ENCODE measurements at places on chromosomes 5 and 9. TPM values are rescaled to one million over a fixed set of nuclear protein-coding genes. Genes with fewer than 3 reads are reported as not detected.
A peak's percentile ranks its signal among the peaks of the same experiment; 100 is the strongest.

CAMK2A gene
- 2.4 TPM for total RNA-seq

LCN1 gene
- not detected for total RNA-seq

CDKN2B gene
- 53.1 TPM for total RNA-seq

CNTNAP3 gene
- total RNA-seq: 8.5 TPM

DNA sequence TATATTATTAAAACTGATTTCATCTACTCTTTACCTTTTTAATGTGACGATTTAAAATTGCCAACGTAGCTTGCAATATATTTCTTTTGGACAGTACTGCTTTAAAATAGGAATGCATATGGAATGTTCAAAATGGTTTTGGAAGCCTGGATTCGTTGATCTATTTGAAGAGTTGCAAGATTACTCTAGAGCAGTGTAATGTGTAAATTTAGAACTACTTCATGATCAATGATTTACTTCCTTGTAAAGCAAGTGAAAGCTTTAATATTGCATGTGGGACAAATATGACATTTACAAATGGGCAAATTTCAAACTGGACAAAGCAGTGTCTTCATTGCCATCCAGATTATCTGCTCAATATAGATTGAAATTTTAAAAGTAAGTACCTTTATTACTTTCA lies 38.3 kb downstream of the PARP8 start:
- no peak for DNase-seq

DNA sequence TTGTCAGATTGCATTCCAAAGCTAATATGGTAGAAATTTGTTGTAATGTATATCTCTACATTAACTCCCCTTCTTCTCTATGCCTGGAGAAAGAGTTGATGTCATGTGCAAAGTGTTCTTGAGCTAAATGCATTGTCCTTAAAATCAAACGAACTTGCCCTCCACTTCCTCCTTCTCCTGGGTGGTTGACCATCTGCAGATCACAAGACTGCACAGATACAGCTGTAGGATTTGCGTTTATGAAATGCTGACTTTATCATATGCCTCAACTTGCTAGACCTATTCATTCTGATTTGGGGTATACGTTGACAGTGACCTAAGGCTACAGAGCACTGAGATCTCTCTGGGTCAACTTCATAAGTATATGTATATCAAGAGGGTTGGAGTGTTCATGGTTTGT lies 8.3 kb downstream of the TRIM32 start:
- no peak for DNase-seq

DNA sequence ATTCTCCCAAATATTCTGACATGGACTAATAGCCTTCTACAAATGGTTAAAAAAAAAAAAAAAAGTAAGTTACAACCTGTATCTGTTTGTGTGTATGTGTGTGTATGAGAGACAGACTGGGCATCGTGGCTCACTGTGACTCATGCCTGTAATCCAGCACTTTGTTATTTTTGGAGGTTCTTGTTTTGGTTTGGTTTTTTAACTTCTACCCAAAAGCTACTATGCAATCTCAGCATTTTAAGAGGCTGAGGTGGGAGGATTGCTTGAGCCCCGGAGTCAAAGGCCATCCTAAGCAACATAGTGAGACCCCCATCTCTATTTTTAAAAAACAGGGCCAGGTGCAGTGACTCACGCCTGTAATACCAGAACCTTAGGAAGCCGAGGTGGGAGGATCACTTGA lies 17.6 kb upstream of the HAVCR1 start:
- DNase-seq: no peak

DNA sequence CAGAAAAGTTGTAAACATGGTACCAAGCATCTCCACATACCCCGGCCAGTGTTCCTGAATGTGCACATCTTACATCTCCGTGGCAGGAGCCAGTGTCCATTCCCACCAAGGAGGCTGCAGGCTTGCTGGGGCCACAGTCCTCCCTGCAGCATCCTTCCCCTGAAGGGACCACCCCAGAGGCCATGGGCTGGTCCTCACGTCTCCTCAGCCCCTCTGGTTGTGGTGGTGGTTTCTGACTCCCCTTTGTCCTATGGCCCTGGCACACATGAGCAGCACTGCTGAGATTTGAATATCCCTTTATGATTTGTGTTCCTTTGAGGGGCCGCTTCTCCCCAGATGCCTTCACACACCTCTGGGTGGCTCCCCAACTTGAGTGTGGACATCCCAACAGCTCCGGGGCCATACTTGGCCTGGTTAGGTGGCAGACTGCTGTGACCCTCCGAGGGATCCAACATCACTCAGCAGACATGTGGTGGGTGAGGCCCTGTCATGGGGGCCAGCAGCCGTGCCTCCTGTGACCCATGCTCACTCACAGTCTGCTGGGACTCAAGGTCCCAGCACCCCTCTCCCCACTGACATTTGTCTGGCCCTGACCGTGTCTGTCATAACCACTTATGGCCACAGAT lies 14.3 kb downstream of the PHF2 start:
- no peak for DNase-seq

GRCh38 chr9:20225826-20226225 lies 396.5 kb downstream of the MLLT3 start:
- DNase-seq: no peak

FBN2 gene
- total RNA-seq: 1.7 TPM

DNA sequence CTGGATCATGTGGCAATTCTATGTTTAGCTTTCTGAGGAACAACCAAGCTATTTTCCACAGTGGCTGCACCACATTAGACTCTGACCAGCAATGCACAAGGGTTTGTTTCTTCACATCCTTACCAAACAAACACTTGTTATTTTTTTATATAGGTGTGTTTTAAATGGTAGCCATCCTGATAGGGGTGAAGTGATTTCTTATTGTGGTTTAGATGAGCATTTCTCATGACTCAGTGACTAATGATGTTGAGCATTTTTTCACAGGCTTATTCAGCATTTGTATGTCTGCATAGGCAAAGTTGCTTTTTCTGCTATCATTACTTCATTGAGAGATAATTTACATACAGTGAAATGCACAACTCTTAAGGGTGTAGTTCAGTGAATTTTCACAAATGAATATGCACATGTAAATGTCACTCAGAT lies 36.0 kb downstream of the ANKRD33B start:
- no peak for DNase-seq

SCGB3A2 gene
- 1,419 TPM for total RNA-seq

- DNase-seq: no peak
Measured at GRCh38 chr9:116234081-116234480, 80.5 kb downstream of the PAPPA start.

- no peak for DNase-seq
Measured at GRCh38 chr5:177473443-177474001, at the start of gene DBN1. TSS of gene DBN1 (minus strand) at chr5:177473634. CDS start at chr5:177473521, 113 bp downstream.

CSF2 gene
- 5.5 TPM for total RNA-seq

FCN2 gene
- total RNA-seq: not detected

FST gene
- total RNA-seq: 3.6 TPM

DNA sequence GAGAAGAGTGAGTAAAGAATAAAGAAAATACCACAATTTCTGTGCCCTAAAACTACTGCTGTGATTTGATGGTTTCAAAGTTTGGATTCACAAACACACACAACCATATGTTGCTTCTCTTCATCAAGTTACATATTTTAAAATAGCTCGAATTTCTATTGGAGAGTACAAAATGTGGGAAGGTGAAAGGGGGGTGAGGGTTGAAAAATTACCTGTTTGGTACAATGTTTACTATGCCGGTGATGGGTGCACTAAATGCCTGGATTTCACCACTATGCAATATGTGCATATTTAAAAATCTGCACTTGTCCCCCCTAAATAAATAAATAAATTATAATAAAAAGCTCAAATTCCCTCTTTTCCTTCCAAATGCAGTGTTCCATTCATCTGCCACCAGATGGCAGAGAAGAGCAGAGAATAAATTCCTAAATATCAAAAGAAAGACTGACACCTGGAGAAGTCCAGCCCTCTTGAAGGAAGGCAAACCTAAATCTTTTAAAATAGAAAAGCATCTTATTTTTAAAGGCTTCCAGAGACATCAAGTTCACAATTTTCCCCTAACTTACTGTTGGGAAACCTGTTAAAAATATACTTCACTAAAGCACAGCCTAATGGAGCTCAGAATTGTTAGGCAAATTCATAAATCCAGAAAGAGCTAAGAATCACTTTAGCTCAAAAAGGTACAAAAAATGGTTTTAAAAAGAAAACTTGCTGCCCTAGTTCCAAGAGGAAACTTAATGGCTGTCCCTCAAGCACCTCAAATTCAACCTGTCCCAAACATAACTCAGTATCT lies 24.8 kb upstream of the HNRNPA0 start:
- DNase-seq: no peak

DNA sequence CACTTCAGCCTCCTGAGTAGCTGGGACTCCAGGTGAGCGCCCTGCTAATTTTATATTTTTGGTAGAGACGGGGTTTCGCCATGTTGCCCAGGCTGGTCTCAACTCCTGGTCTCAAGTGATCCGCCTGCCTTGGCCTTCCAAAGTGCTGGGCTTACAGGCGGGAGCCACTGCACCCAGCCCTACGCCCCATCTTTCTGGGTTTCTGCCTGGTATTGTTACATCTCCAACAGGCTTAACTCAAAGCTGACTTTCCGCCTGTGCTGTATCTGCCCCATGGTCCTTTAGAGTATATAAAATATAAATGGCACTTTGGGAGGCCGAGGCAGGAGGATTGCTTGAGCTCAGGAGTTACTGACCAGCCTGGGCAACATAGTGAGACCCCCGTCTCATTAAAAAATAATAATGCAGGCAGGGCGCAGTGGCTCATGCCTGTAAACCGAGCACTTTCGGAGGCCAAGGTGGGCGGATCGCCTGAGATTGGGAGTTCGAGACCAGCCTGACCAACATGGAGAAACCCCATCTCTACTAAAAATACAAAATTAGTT lies 36.5 kb upstream of the GLDC start:
- no peak for DNase-seq

GRCh38 chr5:39274398-39275085 lies 55.2 kb upstream of the FYB1 start:
- no peak for DNase-seq

DNA sequence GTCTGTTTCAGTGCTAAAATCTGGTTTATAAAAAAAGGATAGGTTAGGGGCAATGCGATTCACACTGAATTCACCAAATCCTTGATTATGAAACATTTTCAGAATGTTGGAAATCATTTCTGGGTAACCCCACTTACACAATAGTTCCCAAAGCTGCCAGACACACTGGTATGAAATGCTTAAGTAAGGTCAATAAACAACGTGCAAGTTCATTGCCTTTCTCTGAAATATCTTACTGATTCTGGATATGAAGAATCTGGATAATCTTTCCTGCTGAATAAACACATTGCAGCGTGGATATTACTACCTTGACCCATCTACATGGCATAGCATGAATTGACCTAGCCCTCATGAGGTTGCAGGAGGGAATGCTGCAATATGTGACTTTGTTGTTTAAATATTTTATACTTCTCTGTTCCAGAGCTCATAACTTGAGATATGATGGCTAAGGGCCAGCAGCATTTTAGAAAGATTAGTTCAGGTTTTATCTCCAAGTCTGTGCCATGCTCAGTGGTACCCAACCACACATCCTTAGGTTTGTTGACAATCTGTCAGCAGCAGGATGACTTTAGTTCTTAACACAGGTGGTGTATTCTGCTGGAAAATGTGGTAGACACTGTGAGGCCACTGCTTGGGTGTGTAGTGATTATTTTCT lies 121.0 kb downstream of the NREP start:
- DNase-seq: no peak

NR2F1 gene
- 39.7 TPM for total RNA-seq

DNA sequence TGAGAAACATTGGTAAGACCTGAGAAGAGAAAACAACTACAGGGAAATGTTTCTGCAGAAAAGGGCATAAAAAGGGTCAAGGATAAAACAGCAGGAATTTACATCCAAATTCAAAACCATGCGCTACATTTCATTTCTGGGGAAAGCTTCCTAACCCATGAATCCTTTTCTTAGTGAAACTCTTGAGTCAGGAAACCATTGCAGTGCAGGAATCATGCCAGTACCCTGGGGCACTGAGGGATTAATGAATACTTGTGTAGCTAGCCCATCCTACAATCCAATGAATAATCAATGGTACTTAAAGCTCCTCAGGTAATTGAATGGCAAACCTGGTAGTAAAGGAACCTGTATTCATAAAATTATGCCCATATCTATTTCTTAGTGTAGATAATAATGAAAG lies 580.5 kb downstream of the TLE1 start:
- DNase-seq: no peak

DNA sequence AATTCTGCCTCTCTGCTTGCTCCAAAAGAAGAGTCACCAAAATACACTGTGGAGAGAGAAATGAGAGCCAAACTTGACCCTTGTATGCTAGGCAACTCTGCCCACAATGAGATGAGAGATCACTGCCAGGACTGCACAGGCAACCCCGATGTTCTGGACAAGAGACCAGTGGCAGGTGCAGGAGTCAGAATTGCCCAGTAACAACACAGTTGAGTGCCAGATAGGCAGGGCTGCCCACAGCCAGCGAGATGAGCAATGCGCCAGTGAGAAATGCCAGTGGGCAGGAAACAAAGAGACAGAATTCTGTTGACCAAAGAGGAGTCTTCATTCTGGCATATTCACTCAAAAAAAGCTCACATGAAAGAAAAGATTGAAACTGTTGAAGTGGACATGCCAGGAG lies 570.7 kb downstream of the CAAP1 start:
- no peak for DNase-seq

MEIKIN gene
- total RNA-seq: not detected

OGN gene
- 17.5 TPM for total RNA-seq

DNA sequence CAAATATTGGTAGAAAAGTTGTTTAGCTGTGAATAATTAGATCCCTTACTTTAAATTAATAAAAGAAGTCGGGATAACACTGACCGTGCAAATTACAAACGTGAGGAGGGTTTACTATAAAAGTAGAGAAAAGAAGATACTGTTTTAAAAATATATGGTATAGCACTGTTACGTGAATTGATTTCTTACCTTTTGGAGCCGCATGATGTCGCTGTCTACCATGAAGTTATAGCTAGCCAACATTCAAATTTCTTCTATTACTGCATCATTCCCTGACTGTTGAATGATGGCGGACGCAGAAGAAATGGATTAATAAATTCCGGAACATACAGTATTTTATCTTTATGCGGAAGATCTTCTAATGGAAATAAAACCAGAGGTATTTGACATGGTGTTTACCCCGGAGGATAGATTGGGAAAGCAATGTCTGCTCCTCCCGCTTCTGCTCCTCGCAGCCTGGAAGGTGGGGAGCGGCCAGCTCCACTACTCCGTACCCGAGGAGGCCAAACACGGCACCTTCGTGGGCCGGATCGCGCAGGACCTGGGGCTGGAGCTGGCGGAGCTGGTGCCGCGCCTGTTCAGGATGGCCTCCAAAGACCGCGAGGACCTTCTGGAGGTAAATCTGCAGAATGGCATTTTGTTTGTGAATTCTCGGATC lies at the start of gene PCDHA6:
Gene PCDHA6, plus strand, starts transcription at position 257 of the 658 bp plus-strand sequence. Its CDS starts 132 bp downstream, at position 389.
- peak; percentile 44 for DNase-seq

DNA sequence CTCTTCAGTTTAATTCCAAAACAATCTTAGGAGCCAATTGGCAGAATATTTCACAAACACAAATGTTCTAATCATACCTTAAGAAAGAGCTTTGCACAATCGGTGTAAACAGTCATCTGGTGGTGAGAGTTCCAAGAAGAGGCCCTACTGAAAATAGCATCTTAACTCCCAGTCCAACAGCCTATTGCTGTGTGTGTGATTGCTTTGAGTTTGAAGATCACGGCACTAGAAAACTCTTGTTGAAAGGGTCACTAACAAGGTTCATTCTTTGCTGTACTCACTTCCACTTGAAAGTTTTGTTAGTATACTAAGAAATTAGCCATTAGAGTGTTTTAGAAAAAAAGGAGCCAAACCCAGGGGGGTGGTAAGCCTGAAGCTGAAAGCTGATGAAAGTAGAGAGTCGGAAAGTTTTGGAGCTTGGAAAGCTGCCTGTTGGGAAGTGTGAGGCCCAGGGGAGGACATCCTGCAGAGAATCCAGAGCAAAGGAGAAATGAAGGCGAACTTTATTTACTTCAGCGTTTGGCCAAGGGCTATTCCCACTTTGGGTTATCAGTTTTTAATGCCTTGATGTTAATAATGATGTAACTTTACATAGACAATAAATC lies 180.3 kb upstream of the GHR start:
- DNase-seq: no peak

Measured in upper lobe of left lung (tissue), 6 donors.